CD4-positive, alpha-beta T cell treated with Interleukin-6 at 100 ng/mL for 8 hours (primary cell): ENCODE measurements at places on chromosomes 6 and 20.
A peak's percentile ranks its signal among the peaks of the same experiment; 100 is the strongest.

- DNase-seq: no peak
Measured at GRCh38 chr6:140844167-140844566, 1288.6 kb upstream of the GJE1 start.

GRCh38 chr6:164097551-164098398, 683.3 kb downstream of the QKI start:
- DNase-seq: no peak

- DNase-seq: no peak
Measured at GRCh38 chr20:10381477-10381876, 52.5 kb downstream of the MKKS start.

DNA sequence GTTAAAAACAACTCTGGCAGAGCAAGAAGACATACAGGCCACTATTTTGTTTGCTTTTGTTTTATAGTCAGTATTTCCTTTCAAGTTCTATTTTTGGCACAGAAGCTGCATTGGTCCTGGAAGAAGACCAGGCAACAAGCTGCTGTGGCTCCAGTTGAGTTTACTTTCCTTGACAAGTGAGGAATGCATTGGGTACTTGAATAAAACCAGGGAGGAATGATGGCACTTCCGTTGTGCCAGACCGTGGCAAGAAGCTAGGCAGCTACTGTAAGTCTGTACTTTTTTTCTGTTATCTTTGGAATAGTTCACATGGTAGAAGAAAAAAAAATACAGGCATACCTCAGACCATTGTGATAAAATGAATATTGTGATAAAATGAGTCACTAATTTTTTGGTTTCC, 66.3 kb downstream of the NCOA3 start:
- no peak for DNase-seq

DNA sequence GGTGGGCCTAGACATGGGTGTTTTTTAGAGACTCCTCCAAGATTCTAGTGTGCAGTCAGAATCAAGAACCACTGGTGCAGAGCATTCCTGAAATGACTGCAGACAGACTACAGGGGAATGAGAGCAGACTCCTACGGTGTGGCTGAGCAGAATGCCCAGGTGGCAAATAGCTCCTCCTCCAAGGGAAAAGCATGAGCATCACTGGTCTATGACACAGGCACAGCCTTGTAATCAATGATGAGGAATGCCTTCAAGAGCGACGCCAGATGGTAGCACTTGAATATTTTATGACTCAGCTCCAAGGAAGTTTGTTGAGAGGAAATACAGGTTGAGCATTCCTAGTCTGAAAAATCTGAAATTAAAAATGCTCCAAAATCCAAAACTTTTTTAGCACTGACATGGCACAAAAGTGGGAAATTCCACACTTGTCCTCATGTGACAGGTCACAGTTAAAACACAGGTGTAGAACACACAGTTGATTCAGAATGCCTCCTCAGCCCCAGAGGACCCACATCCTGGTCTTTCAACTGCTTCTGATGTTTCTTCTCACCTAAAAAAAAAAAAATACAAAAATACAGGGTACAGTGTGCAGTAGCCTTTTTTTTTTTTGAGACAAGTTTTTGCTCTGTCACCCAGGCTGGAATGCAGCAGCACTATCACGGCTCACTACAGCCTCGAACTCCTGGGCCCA, 10.6 kb upstream of the FAM8A1 start:
- DNase-seq: peak; percentile 40

DNA sequence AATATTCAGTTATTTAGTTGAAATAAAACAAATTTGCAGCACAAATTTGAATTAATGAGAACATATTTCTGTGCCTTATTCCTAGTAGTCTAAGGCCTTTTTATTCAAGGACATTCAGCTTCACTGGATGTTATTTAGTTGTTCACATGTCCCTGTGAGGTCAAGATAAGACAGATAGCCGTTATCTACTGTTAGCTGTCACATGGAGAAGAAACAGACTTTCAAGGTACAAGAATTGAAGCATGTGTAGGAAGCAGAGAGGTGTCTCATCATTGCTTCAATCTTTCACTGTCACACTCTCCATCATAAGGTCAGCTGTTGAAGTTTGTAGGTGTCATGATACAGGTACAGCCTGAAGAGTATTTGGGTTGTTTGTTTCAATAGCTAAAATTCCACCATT, 112.9 kb upstream of the JAG1 start:
- no peak for DNase-seq

DNA sequence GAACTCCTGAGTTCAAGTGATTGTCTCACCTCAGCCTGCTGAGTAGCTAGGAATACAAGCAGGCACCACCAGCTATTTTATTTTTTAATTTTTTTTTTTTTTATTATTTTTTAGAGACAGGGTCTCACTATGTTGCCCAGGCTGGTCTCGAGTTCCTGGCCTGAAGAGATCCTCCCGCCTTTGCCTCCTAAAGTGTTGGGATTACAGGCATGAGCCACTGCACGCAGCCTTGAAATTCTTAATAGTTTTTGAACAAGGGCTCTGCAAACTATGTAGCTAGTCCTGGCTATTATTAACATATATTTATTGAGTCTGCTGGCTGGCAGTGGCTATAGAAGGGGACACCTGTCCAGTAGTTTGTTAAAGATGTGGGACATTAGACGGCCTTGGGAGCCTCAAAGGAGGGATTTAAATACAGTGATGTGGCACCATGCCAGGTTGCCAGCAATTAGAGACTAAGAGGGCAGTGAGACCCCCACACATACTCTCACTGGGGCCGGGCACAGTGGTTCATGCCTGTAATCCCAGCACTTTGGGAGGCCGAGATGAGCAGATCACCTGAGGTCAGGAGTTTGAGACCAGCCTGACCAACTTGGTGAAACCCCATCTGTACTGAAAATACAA, 21.1 kb upstream of the TAF8 start:
- DNase-seq: no peak

- DNase-seq: no peak
Measured at GRCh38 chr6:163008626-163009025, 280.9 kb downstream of the PACRG start.

GRCh38 chr20:13223736-13224520, 2.9 kb downstream of the ISM1 start:
- DNase-seq: no peak

DNA sequence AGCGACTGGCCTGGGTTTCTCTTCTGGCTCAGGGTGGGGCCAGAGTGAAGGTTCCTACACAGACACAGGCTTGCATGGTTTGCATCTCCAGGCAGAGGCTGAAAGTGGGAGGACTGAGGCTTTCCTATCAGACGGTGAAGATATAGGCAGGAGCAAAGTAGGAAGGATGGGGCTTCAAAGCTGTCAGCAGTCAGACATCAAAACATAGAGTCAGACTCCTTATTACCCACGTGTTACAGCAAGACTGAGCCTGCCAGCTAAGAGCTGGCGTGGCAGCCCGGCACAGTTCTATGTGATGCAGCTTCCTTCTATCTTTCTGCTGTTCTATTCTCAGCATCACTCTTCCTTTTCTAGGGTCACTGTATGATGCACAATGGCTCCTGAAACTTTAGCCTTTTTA, 445.1 kb downstream of the DOK5 start:
- no peak for DNase-seq

GRCh38 chr6:145372671-145373151, 362.6 kb downstream of the EPM2A start:
- DNase-seq: peak; percentile 9

DNA sequence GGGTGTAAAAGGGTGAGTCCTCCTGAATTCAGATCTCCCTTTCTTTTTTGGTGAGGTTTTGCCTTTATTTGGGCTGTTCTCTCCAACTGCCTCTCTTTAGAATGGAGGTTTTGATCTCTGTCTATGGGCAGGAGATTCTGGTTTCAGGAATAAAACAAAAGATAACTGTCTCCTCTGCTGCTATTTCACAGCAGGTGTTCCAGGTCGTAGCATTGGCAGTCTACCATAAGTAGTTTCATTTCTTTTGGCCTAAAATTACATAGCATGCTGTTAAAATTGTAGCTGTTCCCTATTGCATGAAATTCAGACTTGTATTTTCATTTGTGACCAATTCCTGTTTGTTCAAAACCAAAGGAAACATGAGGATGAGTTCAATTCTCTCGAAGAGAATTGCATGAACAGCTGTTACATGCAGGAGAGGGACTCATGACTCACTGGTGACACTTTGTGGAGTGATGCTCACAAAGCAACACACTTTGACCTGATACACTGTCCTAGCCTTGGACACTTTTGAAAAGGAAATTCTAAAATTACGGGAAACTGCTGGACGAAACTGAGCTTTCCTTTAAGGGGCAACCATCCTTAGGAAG, 76.8 kb upstream of the SIRPG start:
- peak; percentile 56 for DNase-seq
